ENCODE measurements at places on chromosomes 6 and 20. TPM values are rescaled to one million over a fixed set of nuclear protein-coding genes. Genes with fewer than 3 reads are reported as not detected.
A peak's percentile ranks its signal among the peaks of the same experiment; 100 is the strongest.

GRCh38 chr6:151434369-151434768 is 17.6 kb downstream of the RMND1 start:
- H3K27ac ChIP-seq: no peak overlapping the region
- no peak for DNase-seq
- peaks cover 15% of the 10 kb centered on the region for H3K36me3 ChIP-seq
- H3K4me1 ChIP-seq: peaks cover 19% of the 10 kb centered on the region
- no peaks in the 10 kb centered on the region for H3K27me3 ChIP-seq

DNA sequence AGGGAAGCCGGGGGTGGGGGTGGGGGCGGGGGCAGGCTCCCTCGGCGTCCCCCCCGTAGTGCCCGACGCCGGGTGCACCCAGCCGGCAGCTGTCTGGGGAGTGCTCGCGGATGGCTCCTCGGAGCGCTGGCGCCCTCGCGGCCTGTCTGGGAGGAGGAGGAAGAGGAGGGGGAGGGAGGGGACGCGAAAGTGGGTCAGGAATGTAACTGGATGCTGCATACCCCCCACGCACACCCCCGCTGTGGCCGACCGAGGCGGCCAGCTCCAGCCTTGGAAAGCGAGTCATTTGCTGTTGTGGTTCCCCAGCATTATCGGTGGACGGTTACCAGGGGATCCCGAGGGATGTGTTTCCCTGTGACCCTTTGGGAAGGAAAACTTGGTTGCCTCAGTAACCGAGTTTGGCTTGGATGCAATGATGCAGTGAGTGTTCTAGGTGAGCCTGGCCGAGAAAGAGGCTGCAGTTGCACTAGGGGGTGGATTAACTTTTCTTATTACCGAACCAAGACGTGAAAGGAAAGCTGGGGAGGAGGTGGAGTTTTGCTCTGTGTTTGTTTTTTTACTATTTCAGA is 55.2 kb upstream of the RREB1 start:
- H3K4me1 ChIP-seq: peaks cover 13% of the 10 kb centered on the region

DNA sequence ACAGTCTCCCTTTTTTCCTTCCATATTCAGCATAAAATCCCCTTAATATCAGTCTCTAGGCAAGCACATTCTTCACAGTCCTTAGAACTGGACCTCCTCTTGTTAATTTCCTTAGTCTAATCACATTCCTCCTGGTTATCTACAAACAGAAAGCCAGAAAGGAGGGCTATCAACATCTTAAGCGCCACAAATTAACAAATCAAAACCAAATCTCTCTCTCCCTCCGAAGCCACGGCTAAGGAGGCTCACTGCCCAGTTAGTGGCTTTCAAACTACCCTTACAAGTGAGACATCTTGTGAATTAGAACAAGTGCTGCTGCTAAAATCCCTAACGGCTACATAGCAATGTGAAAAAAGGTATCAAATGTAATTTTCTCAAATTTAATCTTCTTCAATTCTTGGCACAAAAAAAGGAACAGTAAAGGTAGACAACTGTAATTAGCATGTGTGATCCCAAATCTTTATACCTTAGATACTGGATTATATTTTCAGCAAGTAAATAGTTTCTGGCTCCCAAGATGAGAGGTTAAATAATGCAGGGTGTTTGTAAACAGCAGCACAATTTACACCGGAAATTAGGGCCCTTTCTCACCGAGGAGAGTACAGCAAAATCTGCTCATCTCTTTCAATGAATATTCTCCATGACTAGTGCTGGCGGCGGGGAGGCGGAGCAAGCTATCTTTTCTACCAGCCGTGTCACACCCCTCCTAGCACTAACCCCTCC is 1.4 kb upstream of the TRIM39 start:
- H3K4me1 ChIP-seq: peaks cover 62% of the 10 kb centered on the region
- peak overlapping the region; percentile 94 for H3K27ac ChIP-seq
- no peaks in the 10 kb centered on the region for H3K27me3 ChIP-seq
- H3K4me3 ChIP-seq: peak overlapping the region; percentile 92
- peaks cover 19% of the 10 kb centered on the region for H3K36me3 ChIP-seq

GRCh38 chr6:150547502-150548222 is 52.0 kb upstream of the PLEKHG1 start:
- no peak for DNase-seq
- H3K36me3 ChIP-seq: no peaks in the 10 kb centered on the region
- no peak overlapping the region for H3K4me3 ChIP-seq
- no peak overlapping the region for H3K27ac ChIP-seq
- peaks cover 18% of the 10 kb centered on the region for H3K27me3 ChIP-seq
- peaks cover 2% of the 10 kb centered on the region for H3K4me1 ChIP-seq

Gene GNAS-AS1
- 1.1 TPM for total RNA-seq

DNA sequence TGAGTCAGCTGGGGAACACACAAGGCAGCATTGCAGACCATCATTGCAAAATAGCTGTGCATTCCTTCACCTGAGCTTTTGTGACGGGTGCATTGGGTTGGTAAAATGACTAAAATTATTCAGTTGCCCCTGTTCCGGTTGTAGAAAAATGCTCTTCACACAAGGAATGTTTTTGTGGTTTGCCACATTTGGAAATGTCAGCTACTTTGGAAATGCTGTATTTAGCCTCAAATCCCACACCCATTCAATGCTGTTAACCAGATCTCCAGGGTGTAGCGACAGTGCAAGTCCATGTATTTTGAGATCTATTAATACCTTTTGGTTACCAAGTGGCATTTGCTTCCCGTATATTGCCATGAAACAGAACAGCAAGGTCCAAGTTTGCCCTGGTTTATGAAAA is 201.2 kb downstream of the FOXA2 start:
- no peak overlapping the region for H3K4me3 ChIP-seq
- no peaks in the 10 kb centered on the region for H3K36me3 ChIP-seq
- H3K27me3 ChIP-seq: no peaks in the 10 kb centered on the region
- DNase-seq: no peak
- no peak overlapping the region for H3K27ac ChIP-seq

Gene TRAPPC3L
- not detected for total RNA-seq

Gene KIF6
- total RNA-seq: not detected

DNA sequence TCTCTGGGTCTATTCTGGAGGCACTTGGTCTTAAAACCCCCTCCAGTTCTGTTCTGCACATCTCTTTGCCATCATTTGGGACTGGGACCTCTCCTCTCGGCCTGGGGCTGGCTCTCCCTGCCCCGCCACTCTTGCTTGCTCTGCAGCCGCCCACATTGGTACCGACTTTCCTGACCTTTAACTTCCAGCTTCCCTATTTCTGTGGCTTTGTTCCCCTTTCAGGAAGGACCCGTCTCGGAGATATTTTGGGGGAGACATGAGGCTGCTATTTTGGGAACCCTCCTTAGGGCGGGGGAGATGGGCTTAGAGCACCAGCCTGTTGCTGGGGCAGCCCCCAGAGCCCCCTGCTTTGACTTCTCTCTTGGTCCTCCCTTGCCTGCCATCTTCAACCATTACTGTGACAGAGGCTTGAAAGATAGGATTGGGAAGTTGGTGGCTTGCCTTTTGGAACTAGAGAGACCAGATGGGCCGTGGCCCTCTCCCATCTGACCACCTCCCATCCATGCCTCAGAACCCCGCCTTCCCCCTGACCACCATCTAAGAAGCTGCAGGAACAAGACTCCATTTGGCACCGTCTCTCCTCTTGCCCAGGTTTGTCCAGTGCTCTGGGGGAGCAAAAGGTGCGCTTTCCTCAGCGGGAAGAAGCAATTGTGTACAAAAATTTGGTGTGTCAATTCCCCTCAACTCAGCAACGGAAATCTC is 914 bp downstream of the TREM2 start:
- no peaks in the 10 kb centered on the region for H3K4me1 ChIP-seq
- no peak for DNase-seq
- H3K36me3 ChIP-seq: no peaks in the 10 kb centered on the region
- H3K27me3 ChIP-seq: peaks cover 7% of the 10 kb centered on the region

- H3K4me1 ChIP-seq: peaks cover 3% of the 10 kb centered on the region
- DNase-seq: peak; percentile 26
- no peak overlapping the region for H3K4me3 ChIP-seq
- H3K27ac ChIP-seq: no peak overlapping the region
- H3K27me3 ChIP-seq: peaks cover 29% of the 10 kb centered on the region
These were observed 859 bp upstream of the BIRC7 start for GRCh38 chr20:63234693-63235398.

DNA sequence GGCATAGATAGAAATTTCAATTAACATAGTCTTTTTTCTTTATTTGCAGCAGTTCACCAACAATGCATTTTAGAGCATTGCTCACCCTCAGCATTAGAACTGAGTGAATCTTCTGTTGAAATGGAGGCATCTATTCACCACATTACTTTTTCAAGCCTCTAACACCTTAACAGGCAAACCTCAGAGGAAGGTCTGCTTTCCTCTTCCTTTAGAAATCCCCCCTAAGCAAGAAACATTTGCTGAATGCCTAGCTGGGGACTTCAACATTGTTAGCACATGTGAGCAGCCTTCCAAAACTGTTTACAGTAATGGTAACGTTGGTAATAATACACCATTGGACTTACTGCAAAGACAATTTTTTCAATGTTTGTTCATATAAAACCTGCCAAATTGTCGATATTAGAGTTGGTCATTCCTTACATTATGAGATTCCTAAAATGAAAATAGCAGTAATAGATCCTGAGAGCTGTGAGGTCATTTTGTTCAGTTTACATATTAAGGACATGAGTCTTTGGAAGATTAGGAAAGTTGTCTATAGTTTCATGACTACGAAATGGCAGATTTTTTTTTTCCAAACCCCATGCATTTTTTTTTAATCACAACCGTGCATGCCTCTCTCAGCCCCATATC is 20.6 kb upstream of the AKIRIN2 start:
- no peak for DNase-seq
- peaks cover 27% of the 10 kb centered on the region for H3K4me1 ChIP-seq
- H3K36me3 ChIP-seq: no peaks in the 10 kb centered on the region
- no peak overlapping the region for H3K4me3 ChIP-seq

Gene HCK
- not detected for total RNA-seq

- no peak for DNase-seq
- peaks cover 24% of the 10 kb centered on the region for H3K4me1 ChIP-seq
- peaks cover 3% of the 10 kb centered on the region for H3K27me3 ChIP-seq
- no peaks in the 10 kb centered on the region for H3K36me3 ChIP-seq
- H3K4me3 ChIP-seq: peak overlapping the region; percentile 13
These were observed 2.0 kb downstream of the LKAAEAR1 start for GRCh38 chr20:64082126-64082731.

DNA sequence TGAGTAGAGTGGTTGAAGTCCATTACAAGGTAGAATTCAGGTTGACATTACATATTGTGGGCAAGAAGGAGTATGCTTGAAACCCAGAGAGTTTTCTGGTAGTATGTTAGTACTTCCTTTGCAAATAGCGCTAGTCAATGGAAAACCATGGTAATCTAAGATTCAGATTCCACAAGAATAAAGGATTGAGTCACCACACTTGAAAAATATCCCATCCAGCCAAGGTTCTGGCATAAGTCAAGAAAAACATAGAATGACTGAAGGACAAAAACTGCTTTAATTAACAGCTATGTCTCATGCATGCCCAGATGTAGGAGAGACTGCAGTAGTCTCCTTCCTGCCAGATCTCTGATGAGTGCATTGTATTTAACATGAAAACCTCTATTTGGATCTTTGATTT is 469.8 kb downstream of the BMP2 start:
- H3K36me3 ChIP-seq: no peaks in the 10 kb centered on the region
- no peak overlapping the region for H3K27ac ChIP-seq
- H3K4me3 ChIP-seq: no peak overlapping the region
- no peak for DNase-seq
- H3K27me3 ChIP-seq: no peaks in the 10 kb centered on the region

Gene RIPOR2
- total RNA-seq: 64.5 TPM

DNA sequence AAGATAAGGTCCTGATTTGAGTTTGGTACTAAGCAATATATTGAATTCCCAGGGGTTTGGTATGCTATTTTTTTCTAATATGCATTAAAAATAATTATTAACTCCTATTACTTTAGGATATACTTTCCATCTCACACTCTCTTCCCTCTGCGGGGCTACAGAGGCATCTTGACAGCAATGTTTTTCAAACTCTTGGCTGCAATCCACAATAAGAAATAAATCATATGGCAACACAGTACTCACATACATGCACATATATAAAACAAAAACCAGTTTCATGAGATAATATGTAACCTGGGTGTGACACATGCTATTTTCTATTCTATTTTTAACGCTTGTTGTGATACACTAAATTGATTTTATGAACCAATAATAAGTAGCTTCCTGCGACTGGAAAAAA is 189.5 kb downstream of the UNC5CL start:
- peaks cover 7% of the 10 kb centered on the region for H3K27me3 ChIP-seq
- DNase-seq: no peak
- no peaks in the 10 kb centered on the region for H3K36me3 ChIP-seq
- no peaks in the 10 kb centered on the region for H3K4me1 ChIP-seq

GRCh38 chr6:109093732-109094415 is 772 bp downstream of the SESN1 start:
- H3K27me3 ChIP-seq: no peaks in the 10 kb centered on the region
- peak overlapping the region; percentile 76 for H3K27ac ChIP-seq
- peaks cover 5% of the 10 kb centered on the region for H3K36me3 ChIP-seq
- DNase-seq: no peak

Gene SLC4A11
- total RNA-seq: 0.87 TPM

DNA sequence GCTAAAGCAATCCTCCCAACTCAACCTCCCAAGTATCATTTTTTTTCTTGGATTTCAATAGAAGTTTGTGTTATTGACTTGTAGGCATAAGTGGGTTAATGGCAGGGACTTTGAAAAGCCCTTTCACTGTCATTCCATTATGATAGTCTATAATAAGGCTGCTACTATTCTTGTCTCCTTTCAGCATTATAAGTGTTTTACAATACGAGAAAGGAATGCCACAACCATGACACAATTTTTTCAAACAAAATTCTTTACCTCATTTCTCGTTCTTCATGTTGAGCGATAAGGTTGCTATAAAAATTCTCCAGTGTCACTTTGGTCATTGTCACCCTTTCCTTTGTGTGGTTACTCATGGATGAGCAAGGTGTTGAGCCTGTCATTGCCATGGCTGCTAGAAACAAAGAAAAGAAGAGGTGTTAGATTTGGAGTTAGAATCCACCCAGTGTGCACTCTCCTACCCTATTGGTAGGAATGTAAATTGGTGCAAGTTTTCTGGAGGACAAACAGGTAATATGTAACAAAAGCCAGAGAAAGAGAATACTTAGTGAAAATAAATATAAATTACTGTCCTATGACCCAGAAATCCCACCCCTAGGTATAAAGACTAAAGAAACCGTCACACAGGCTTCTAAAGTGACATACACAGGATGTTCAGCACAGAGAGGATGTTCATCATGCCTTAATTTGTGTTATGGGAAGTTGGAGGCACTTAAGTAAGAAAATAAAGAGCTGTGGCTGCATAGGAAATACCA is 7.3 kb downstream of the STK38 start:
- H3K27me3 ChIP-seq: no peaks in the 10 kb centered on the region
- H3K4me1 ChIP-seq: peaks cover 56% of the 10 kb centered on the region
- peak overlapping the region; percentile 93 for H3K27ac ChIP-seq
- H3K4me3 ChIP-seq: no peak overlapping the region

GRCh38 chr6:29531668-29532067 is 27.9 kb downstream of the UBD start:
- peak; percentile 55 for DNase-seq
- no peaks in the 10 kb centered on the region for H3K4me1 ChIP-seq
- H3K27ac ChIP-seq: no peak overlapping the region
- H3K4me3 ChIP-seq: no peak overlapping the region

All from activated CD4-positive, alpha-beta memory T cell treated with anti-CD3 and anti-CD28 coated beads for 36 hours (primary cell).